T follicular helper cell (primary cell): ENCODE measurements at places on chromosomes 4 and X.

GRCh38 chr4:108484187-108484586, 136.2 kb upstream of the RPL34 start:
- DNase-seq: no peak

GRCh38 chrX:80550722-80551121, 130.5 kb downstream of the TENT5D start:
- DNase-seq: no peak

DNA sequence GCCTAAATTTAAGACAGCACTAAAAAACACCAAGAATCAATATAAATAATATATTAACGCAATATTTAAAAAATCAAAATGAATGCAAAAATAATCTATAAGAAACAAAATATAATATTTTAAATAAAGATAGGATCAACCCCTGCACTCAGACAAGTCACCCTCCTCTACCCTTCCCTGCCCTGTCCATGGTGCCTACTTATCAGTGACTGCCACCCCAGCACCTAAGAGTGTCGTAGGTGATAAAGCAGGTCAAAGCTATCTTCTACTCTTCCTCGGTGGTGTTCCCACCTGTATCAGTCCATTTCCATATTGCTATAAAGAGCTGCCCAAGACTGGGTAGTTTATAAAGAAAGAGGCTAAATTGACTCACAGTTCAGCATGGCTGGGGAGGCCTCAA, 251.9 kb downstream of the STIM2 start:
- DNase-seq: no peak

- no peak for DNase-seq
Observed at GRCh38 chrX:40996886-40997530, 88.2 kb upstream of the USP9X start.

GRCh38 chrX:54085666-54086065, 41.4 kb upstream of the PHF8 start:
- DNase-seq: no peak

DNA sequence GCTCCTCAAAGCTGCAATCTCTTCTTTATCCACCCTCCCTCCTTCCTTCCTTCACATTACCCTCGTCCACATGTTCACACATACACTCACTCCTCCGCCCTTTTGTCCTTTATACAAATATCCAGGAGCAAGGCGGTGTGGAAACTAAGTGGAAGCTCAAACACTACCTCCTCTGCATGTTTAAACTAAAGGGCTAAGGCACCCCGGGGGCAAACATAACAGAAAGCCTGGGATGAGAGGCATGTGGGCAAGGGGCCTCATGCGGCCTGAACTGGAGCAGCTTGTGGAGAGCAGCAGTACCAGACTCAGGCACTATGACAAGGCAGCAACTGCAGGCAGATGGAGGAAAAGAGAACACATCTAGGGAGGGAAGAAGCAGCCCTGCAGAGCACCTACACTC, 9.5 kb downstream of the MAB21L2 start:
- DNase-seq: no peak

DNA sequence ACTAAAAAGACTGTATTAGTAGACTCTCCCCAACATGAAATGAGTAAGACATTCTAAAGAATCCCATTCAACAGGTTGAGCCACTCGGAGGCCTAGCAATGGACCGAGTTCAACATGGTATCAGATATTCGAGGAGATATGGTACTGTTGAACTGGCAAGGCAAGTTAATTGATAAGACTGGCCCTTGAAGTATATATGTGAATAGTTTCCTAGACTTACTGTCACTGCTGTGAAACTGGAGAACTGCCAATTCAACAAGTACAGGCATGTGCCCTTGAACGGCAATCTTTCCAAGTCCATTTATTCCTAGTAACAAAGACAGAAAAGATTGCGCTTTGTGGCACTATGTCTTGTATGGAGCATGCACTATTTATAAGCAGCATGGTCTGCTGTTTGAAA, 24.4 kb downstream of the FAT1 start:
- DNase-seq: no peak
